ENCODE measurements at places on chromosomes 3 and 15. TPM values are rescaled to one million over a fixed set of nuclear protein-coding genes. Genes with fewer than 3 reads are reported as not detected.

- DNase-seq, result no peak
Observed at GRCh38 chr3:111852540-111852939, 6.5 kb upstream of the PHLDB2 start.

DNA sequence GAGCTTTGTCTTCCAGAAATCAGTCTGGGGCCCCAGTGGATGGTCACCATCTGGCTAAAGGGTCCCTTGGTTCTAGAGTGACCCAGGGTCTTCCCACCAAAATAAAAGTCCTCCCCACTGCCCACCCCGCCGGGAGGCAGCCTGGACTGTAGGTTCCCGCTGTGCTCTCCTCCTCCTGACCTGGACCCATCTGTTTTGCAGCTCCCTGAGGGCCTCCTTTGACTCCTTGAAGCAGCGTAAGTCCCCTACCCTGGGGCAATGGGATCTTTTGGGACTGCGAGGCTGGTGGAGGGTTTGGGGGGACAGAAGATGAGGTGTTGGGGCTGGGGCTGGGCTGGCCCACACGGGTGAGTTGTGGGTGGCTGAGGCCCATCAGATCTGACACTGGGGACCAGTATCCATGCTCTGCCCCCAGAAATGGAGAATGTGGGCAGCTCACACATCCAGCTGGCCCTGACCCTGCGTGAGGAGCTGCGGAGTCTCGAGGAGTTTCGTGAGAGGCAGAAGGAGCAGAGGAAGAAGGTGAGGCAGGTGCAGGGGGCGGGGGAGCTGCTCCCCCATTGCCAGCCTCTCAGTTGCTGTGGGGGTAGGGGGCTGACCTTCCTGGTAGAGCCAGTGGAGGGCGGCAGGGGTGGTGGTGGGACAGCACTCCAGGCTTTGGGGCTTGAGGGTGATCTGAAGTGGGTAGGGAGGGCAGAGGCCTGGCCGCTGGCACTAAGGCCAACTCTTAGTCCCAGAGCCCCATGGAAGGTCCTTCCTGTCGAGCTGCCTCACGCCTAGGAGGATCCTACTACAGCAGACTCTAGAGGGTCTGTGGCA lies 30.4 kb downstream of the PSTPIP1 start:
- DNase-seq, result no peak

DNA sequence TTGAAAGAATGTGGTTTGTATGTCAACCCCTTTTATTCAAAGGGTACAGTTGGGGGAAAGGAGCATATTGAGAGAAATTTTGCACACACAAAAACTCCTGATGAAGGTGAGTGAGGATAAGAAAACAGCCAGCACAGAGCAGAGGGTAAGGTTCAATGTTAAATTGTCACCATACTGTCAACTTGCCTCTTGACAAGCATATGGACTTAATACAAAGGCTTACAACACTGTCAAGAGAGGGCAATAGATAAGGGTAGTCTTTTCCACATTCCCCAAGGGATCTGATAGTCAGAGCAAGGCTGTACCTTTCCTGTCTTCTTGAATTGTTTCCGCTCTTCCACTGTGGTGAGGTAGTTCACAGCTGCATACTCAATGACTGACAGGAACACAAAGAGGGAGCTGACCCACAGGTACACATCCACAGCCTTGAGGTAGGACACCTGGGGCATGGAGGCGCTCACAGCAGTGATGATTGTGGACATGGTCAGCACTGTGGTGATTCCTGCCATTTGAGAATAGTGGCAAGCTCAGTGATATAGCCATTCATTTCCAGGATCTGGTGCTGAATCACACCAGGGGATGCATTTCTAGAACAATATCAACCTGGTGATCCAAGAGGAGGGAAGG lies 20.4 kb upstream of the RIOX2 start:
- DNase-seq, result no peak

DNA sequence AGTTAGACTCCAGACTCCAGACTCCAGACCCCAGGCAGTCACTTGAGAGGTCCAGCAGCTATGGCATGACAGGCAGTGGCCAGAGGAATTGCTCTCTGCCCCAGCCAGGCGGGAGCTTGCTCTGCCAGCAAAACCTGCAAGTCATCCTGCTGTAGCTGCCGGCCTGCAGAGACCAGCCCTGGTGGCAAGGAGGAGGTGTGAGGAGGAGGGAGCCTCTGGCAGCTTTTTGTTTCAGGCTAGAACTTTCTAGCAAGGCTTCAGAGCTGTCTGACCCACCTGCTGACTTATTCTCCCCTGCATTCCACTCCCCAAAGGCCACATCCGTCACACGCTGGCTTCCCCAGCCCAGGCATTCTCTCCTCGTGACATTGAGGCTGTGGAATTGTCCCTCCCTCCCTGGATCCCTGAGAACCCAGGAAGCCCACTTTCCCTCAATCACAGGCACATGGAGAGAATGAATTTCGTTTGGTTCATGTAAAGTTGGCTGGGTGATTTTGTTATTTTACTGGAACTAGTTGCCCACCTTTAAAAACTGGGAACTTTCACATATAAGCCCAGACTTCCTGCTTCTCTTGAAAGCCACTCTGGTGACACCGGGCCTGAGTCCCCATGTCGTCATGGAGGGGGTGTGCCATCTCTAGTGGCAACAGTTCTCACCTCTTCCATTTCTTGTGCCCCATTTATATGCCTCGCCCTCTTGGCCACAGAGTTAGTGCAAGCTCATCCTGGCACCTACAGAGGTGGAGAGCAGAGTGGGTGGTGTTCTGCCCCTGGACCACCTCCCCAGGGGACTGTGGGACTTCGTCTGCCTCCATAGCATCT lies 82.7 kb downstream of the ABHD5 start:
- peak; percentile 76 for DNase-seq

DNA sequence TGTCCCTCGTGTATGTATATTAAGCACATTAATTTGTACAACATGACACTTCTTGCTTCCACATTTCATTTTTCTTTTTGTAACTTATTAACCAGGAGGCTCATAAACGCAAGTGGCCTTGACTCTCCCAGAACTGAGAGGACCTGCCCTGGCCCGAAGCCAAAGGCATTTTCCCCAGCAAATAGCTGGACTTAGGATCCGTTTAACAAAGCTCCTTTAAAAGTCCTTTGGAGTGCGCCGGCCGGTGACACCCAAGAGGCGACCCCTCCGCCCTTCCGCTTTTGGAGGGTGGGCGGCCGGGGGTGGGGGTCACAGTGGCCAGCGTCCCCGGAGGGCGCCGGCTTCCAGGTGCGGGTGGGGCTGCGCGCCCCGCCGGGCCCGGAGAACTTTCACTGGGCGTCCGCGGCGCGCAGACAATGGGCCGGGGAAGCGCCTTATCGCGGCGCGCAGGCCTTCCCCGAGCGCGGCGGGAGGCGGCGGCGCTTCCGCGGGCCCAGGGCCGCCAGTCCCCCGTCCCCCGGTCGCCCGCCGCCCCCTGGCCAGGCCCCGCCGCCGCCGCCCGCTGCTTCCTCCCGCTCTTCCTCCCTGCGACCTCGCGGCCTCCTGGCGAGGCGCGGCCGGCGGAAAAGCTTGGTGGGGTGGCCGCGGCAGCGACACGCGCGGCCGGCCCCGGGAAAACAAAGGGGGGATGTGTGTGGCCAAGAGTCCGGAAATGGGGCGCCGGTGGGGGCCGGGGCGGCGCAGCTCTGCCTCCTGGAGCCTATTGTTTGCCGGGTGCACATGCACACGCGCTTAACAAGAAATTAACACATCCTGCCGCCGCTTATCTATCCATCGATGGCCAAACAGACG lies 613.4 kb downstream of the MCTP2 start:
- peak; percentile 61 for DNase-seq

ITPKA gene
- 0.29 TPM for total RNA-seq

RETNLB gene
- not detected for total RNA-seq

TRIM69 gene
- total RNA-seq, result 25.7 TPM

CPLX3 gene
- not detected for total RNA-seq
